Endothelial cell (in vitro differentiated cells): ENCODE measurements at places on chromosomes 3 and 15.

DNA sequence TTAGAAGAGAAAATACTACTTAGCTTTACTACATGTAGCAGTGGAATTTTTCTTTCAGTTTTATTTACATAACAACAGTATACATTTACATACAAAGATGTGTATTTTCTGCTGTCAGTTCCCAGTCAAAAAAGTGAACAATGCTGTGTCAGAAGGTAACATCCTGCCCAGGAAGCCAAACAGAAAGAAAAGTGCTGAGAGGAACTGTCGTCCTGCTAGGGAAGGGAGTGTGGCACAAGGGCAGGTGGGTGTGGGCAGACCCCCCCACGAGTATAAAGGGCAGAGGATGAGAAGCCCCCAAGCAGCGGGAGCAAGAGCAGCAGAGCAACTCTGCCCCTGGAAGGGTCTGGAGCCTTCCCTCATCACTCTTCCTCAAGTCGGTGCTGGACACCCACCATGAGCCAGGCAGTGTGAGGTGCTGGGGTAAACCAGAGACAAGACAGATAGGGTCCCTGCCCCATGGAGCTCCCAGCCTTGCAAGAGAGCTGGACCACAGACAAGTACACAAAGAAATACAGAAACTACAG is 39.7 kb downstream of the TBC1D2B start:
- no peak for DNase-seq

GRCh38 chr3:143348486-143349327 is 229.1 kb downstream of the CHST2 start:
- DNase-seq = no peak

GRCh38 chr3:46717447-46718231 is at the start of gene PRSS50:
TSS of gene PRSS50 (minus strand) at chr3:46717869. CDS start at chr3:46717824, 45 bp downstream.
- DNase-seq = no peak

- no peak for DNase-seq
These were observed 3.0 kb downstream of the HDC start for GRCh38 chr15:50262533-50262932.

- DNase-seq = no peak
These were observed 96.5 kb upstream of the TNFAIP8L3 start for GRCh38 chr15:51191072-51191670.

GRCh38 chr15:55915876-55916567 is 77.4 kb downstream of the NEDD4 start:
- no peak for DNase-seq

DNA sequence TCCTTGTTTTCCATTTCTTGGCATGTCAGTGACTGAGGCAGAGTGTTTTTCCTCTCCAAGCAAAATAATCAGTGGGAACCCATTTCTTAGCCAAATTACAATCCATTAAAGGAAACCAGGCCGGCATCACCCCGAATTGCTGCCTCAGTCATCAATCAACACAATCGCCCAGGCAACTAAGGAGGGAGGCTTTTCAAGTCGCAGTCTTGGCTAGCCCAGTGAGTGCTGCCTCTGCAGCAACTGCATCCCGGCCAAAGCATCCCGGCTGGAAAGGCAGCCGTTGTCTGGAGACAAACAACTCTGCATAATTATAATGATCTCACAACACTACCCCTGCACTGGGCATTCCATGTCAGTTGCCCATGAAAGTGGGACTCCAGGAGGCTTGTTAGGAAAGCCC is 213.5 kb upstream of the PRICKLE2 start:
- DNase-seq = no peak

- DNase-seq = no peak
These were observed 35.5 kb downstream of the ECT2 start for GRCh38 chr3:172786036-172786435.

- DNase-seq = no peak
These were observed 7.7 kb upstream of the FLNB start for GRCh38 chr3:58000306-58001085.

DNA sequence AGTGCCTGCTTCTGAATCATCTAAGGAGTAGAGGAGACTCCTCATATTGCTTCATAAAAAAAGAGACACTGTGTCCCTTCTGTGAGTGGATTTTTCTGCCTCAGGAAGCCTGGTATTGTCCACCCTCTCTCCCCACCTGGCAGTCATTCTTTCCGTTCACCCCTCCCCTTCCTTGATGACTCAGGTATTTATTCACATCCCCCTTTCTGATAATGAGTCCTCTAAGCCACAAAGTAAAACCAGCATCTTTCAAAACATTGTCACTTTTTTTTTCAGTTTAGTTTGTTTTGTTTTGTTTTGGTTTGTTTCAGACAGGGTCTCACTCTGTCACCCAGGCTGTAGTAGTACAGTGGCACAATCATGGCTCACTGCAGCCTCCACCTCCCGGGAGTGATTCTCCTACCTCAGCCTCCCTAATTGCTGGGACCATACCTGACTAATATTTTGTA is 65.2 kb upstream of the UBE2E1 start:
- no peak for DNase-seq

DNA sequence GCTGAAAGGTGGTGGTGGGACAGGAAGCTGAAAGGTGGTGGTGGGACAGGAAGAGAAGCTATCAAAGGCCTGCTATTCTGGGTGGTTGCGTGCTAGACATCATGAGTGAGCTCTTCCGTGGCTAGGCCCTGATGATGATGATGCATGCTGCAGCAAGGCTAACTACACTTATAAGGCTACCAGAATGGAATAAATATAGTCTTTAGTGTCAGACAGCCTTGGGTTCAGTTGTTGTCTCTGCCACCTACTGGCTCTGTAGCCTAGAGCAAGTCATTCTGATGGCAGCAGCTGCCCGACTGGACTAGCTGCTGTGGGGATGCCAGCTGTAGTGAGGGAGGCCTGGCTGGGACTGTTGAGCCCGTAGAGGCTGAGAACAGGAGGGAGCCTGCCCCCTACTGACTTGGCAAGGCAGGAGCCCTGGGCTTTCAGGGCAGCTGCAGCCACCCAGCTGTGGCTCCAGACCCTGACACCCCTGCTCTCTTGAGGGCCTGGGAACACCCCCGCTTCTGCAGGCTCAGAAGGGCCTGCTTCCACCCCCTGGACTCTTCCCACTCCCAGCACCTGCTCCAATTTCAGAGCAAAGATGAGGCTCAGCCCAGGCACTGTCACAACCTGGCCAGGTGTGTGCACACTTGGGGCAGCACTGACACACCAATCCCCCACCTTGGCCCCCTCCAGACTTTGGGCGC is 21.4 kb upstream of the ZBED2 start:
- no peak for DNase-seq

DNA sequence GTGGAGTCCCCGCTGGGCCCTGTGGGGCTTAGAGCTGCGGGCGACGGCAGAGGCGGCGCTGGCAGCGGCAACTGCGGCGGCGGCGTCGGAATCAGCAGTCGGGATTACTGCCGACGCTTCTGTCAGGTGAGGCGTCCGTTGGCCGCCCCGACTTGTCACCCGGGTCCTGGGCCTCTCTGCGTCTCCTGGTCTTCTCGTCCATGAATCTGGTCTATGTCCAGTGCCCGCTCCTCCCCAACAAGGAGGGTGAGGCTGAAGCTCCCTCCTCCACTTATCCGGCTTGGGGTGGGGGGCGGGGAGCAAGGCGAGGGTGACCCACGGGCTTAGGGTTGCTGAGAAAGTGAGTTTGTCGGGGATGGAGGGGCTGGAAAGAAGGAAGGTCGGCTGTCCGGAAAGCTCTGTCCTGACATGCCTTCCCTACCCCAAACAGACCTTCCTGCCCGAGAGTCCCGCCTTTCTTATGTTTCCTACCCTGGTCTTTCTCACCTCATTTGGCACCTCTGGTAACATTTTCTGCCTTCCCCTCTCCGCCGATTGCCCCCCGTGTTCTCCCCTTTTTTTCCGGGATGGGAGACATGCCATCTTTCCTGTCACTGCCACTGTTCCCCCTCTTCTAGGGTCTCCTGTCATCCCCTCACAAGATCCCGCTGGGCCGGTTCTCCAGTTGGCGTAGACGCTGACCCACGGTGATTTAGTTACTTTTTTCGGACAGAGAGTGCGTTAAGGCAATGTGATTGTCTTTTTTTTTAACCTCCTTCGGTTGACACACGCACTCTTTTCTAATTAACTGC is 520 bp downstream of the ZNF654 start:
- no peak for DNase-seq

GRCh38 chr3:128394033-128394432 is 72.7 kb downstream of the DNAJB8 start:
- DNase-seq = no peak

DNA sequence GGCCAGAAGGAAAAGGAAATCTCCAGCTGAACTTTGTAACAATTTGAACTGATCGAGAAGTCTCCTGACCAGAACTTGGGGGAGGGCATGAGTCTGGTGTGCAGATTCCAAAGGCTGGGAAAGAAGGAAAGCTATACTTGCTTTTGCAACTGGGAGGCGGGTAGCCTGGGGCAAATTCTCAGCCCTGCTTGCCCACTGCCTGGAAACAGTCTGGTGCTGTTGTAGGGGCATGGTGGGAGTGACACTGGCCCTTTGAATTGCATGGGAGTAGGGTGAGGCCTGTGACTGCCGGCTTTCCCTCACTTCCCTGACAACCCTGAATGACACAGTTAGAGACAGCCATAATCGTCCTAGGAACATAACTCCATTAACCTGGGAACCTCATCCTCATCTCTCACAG is 114.0 kb upstream of the POU1F1 start:
- DNase-seq = no peak

DNA sequence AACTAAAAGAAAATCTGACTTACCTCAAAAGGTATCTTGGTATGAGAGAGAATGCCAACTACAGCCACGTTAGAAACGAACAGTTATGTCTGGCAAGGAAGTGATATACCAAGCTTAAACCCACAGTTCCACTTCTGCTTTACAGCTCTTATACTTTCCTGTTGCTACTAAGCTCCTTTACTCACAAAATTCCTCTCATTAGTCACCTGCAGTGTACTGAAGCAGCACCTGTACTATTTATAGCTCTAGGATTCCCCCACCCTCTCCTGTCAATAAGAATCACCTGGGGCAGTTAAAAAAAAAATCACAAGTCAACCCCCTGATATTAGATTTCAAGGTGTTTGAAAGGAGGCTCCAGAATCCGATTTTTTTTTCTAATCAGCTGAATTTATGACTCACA is 2.9 kb upstream of the TMEM266 start:
- no peak for DNase-seq

DNA sequence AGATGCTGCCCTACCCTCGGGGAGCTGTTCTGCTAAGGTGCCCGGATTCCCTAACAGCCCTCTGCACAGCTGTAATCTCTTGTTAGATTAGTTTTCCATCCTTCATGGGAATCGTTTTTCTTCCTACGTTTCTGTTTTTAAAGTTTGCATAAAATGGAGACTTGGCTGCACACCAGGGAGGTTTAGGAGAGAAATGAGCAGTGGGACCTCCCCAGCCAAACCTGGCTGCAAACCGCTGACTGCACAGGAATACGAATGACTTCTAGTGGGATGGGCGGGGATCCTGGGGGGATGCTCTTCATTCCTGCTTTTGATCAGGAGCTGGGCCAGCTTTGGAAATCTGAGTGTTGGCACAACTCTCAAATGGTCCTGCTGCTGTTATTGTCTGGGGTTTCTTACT is 77.5 kb downstream of the THSD4 start:
- DNase-seq = no peak

DNA sequence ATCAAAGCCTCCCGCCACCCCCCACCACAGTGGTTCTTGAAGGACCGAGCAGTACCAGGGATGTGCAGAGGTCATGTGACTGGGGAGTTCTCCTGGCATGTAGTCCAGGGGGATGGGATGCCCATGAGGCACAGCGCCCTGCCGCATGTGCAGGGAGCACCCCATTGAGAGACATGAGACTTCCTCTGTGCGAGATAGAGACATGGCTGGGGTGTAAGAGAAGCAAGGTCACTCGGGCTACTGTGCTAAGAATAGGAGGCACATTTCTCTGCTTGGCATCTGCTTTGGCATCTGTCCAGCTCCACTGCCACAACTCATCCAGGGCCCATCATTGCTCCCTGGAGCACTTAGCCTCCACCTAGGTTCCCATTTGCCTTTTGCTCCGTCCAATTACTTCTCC is 2.4 kb upstream of the CYP1A1 start:
- no peak for DNase-seq

- peak; percentile 10 for DNase-seq
These were observed 236.3 kb downstream of the MEX3B start for GRCh38 chr15:81809543-81809942.

GRCh38 chr3:41088882-41089281 is 110.4 kb upstream of the CTNNB1 start:
- no peak for DNase-seq

DNA sequence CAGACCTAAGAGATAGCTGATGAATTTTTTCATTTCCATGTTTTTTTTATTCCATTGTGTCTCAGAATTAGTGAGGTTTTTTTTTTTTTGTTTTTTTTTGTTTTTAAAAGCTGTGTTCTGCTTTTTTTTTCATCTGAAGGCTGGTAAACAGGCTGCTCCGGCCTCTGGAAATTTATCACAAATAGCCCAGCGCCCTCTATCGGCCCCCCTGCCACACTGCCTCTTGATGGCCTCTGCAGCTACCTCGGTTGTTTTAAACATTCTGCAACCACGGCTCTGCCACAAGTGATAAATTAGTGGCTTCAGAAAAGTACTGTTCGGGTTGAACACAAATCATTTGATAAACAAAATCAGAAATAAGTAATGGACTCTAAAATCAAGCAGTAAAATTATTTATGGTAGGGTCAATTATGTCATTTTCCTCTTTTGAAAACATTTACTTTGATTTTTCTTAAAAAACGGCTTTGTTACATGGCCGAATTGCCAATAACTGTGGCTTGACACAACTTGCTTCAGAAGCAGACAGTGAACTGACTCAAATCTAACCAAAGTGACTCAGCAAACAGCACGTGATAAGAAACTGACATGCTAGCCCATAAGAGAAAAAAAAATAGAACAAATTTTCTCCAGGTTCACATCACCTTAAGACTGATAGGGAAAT is 87.8 kb downstream of the RSL24D1 start:
- peak; percentile 65 for DNase-seq

DNA sequence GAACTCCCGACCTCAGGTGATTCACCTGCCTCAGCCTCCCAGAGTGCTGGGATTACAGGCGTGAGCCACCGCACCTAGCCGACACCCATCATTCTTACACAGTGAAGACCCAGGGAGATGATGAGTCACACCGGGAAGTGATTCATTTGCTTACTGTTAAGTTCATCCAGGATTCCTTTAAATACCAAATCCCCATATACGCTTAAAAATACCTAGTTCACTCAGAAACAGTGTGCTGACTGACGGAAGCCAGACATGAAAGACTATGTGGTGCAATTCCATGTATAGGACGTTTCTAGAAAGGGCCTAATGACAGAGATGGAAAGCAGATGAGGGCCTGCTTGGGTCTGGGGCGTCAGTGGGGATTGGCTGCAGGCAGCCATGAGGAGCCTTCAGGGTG is 75.2 kb downstream of the APBA2 start:
- no peak for DNase-seq

- no peak for DNase-seq
These were observed 280.5 kb downstream of the TBL1XR1 start for GRCh38 chr3:176916777-176917176.

GRCh38 chr3:142285083-142285517 is 59.7 kb upstream of the GK5 start:
- no peak for DNase-seq
